Spinal cord (tissue), 10 donors: ENCODE measurements at places on chromosomes 1 and 21. TPM values are rescaled to one million over a fixed set of nuclear protein-coding genes. Genes with fewer than 3 reads are reported as not detected.

DNA sequence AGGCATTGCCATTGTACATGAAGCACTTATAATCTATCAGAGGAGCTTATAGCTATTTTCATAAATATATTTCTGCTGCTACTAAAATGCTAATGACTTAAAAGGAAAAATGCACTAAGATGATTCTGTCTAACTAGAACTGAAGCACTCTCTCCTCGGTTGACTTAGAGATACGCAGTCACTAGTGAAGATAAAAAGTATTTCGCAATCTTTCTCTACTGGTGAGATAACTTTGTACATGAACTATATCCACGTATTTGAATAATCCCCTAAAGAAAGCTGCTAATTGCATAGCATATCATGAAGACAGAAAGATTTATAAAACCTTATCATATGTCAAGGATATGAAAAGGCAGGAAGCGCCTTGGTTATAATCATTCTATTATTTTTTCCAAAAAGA, 658.1 kb upstream of the PRMT6 start:
- H3K4me1 ChIP-seq = no peaks in the 10 kb centered on the region
- H3K27me3 ChIP-seq = no peaks in the 10 kb centered on the region
- H3K36me3 ChIP-seq = no peaks in the 10 kb centered on the region
- no peak overlapping the region for H3K27ac ChIP-seq
- no peak for DNase-seq

GRCh38 chr1:173779936-173780335, 44.5 kb upstream of the DARS2 start:
- DNase-seq = no peak
- no peak overlapping the region for H3K4me3 ChIP-seq
- H3K27me3 ChIP-seq = no peaks in the 10 kb centered on the region
- peaks cover 31% of the 10 kb centered on the region for H3K36me3 ChIP-seq
- no peaks in the 10 kb centered on the region for H3K4me1 ChIP-seq
- no peak overlapping the region for H3K27ac ChIP-seq

Gene KRTAP6-1
- not detected for total RNA-seq

Gene CHAF1B
- total RNA-seq = 3.6 TPM

- no peak overlapping the region for H3K4me3 ChIP-seq
- peaks cover 6% of the 10 kb centered on the region for H3K4me1 ChIP-seq
- no peaks in the 10 kb centered on the region for H3K27me3 ChIP-seq
- DNase-seq = no peak
- H3K36me3 ChIP-seq = no peaks in the 10 kb centered on the region
Measured at GRCh38 chr1:167169642-167170041, 51.0 kb upstream of the POU2F1 start.

DNA sequence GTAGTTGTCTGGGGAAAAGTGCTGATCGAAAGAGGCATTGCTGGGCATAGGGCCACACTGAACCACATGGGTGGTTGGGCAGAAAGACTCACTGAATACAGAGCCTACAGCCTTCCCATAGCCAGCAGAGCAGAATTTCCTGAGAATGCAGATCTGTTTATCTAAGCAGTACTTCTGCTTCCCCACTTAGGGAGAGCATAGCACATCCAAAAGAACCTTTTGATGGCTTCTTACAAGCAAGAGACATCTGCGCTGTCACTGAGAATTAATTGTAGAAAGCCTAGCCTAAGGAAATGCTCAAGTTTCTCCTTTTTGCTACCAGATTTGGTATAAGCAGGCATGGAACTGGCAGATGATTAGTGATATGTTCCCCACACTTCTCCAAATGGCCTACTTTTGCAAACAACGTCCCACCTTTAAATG, 13.0 kb upstream of the KLHDC8A start:
- H3K36me3 ChIP-seq = no peaks in the 10 kb centered on the region
- H3K4me1 ChIP-seq = peaks cover 9% of the 10 kb centered on the region
- H3K27me3 ChIP-seq = no peaks in the 10 kb centered on the region
- no peak overlapping the region for H3K4me3 ChIP-seq

Gene CEP104
- total RNA-seq = 23.9 TPM

Gene CLCA4
- 1.6 TPM for total RNA-seq

Gene SPATA21
- not detected for total RNA-seq

GRCh38 chr1:58927722-58928085, 143.9 kb upstream of the JUN start:
- H3K27me3 ChIP-seq = no peaks in the 10 kb centered on the region
- H3K4me1 ChIP-seq = peaks cover under 1% of the 10 kb centered on the region
- no peaks in the 10 kb centered on the region for H3K36me3 ChIP-seq

DNA sequence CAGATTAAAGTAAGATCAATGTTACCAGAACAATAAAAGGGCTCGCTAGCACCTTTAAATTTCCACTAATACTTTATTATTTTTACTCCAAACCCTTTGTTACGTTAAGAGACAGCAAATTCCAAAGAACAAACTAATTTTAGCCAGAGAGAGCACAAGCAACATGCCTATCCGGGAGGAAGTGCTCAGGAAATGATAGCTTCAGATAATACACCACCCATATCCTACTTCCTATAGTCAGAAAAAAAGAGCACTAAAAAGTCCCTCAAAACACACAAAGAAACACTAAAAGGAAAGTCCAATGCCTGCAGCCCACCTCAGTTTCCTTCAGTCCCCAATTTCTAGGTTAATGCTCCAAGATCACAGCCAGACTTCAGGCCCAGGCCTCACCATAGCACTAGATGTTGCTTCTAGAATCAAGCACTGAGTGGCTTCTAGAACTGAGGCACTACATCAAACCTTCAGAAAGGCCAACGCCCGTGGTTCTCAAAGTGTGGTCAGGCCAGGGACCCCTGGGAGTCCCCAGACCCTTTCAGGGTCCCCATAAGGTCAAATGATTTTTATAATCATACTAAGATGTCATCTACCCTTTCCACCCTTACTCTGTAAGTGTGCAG, 142.6 kb downstream of the PSMG1 start:
- no peak for DNase-seq
- no peaks in the 10 kb centered on the region for H3K27me3 ChIP-seq
- no peak overlapping the region for H3K27ac ChIP-seq
- H3K4me1 ChIP-seq = no peaks in the 10 kb centered on the region
- no peaks in the 10 kb centered on the region for H3K36me3 ChIP-seq
